Fibroblast of the aortic adventitia (primary cell): ENCODE measurements at places on chromosomes 5 and 9. TPM values are rescaled to one million over a fixed set of nuclear protein-coding genes. Genes with fewer than 3 reads are reported as not detected.
A peak's percentile ranks its signal among the peaks of the same experiment; 100 is the strongest.

- DNase-seq = no peak
Measured at GRCh38 chr9:115790520-115790919, 363.1 kb upstream of the PAPPA start.

The TMC1 gene
- total RNA-seq = 0.36 and 0.49 TPM in 2 replicates

DNA sequence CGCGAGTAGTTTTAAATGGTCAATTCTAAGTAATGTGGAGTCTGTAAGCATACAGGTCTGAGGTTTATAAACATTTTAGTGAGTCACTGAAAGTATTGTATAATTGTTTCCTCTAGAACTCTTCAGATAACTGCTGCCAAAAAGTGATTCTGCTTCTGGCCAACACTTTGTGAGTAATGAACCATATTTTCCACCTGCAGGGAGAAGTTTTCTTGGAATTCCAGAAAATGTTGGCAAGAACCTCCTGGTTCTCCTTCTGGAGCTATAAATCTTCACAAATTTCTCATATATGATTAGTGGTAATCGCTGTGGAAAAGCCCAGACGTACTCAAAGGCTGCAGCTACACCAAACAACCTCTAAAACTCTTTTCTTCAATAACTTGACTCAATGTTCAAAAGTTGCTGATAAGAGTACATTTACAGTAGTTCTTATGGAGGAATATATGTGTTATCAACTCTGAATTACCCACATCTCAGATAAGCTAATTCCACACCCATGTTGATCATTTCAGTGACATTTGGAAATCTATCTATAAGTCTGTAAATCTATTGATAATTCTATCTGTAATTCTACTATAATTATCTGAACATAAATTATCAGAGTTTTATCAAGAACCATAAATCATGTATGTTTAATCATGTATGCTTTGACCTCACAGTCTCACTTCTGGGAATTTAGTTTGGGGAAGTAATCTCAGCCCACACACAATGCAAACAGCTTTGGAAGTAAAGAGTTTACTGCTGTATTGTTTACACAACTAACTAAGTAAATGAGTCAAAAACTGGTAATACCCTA lies 74.1 kb downstream of the FNBP1 start:
- DNase-seq = peak; percentile 98

- DNase-seq = peak; percentile 74
Measured at GRCh38 chr9:131019388-131020239, 10.6 kb downstream of the LAMC3 start.

The NIPSNAP3A gene
- 52.9 and 56.6 TPM in 2 replicates for total RNA-seq

DNA sequence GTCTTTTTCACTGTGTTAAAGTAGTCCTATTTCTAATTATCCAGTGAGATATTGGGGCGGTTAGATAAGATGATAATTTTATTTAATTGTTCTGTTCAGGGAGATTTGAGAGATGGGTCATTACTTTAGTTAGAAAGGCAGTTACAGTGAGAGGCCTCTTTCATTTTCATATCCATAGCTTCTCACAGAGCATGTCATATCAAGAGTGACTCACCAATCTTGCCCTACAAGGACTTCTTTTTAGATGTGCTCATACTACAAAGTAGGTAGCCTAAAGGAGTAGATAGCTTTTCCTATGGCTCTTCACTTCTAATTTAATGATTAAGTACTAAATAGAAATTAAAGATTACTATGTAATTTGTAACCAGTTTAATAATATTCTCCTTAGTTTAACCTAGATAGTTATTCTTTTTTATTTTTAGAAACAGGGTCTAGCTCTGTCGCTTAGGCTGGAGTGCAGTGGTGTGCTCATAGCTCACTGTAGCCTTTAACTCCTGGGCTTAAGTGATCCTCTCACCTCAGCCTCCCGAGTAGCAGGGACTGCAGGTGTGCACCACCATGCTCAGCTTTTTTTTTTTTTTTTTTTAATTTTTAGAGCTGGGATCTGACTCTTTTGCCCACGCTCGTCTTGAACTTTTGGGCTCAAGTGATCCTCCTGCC lies 71.0 kb downstream of the FER start:
- DNase-seq = peak; percentile 49

GRCh38 chr9:136784997-136785361 lies 6.2 kb upstream of the TMEM141 start:
- DNase-seq = no peak

DNA sequence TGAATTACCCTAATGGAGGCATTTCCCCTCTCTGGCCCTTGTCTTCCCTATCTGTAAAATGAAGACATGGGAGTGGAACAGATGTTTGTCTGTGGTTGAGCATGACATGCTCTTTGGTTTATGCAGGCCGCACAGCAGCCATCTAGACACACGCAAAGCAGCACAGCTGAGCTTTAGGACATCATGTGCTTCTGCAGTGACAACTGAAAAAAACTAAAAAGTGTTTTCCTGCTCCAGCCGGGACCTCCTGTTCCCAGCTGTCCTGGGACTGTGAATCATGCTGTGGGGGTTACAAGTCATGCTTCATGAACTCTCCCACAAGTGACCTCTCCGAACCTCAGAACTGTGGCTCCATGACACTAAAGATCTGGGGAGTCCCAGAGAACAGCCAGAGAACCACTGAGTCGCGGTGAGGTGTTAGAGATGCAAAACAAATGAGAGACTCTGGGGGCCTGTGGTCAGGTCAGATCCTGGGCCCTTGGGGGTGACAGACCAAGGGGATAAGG lies 1.7 kb downstream of the SMIM3 start:
- peak; percentile 39 for DNase-seq

The C5orf22 gene
- total RNA-seq = 4.1 and 18.7 TPM in 2 replicates

DNA sequence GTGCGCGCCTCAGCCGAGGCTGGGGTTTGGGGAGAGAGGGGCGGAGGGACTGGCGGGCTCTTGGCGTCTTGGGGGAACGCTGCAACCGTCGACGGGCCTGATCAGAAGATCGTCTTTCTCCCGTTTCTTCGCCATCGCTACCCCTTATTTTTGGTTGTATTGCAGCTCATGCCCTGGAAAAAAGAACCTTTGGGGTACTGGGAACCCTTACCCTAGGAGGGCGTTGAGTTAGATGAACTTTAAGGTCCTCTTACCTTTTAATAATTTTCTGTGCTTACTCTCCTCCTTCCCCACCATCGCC lies 719 bp downstream of the PAIP2 start:
- no peak for DNase-seq

DNA sequence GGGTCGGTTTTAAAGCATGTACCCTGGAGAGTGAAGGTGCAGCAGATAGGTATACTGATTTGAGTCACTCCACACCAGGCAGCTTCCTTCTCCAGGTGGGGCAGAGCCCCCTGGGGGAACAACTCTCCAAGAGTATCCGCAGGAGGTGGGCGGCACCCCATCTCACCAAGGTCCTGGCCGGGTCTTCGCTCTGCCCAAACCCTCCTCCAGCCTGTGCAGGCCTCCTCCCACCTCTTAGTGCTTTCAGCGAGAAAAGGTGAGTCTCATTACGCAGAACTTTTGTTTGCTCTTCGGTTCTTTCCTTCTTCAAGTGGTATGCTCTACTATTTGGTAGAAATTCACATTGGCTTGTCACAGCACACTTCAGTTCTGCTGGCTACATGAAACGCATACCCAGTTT lies 13.7 kb downstream of the SPACA9 start:
- DNase-seq = no peak

GRCh38 chr5:132435447-132435846 lies 55.1 kb downstream of the IRF1 start:
- DNase-seq = no peak

The LRRC70 gene
- total RNA-seq = 1.2 and 1.6 TPM in 2 replicates

The PJA2 gene
- total RNA-seq = 112 and 124 TPM in 2 replicates

The TNPO1 gene
- total RNA-seq = 253 and 1,825 TPM in 2 replicates

GRCh38 chr5:159576902-159577301 lies 246.6 kb upstream of the IL12B start:
- DNase-seq = no peak
